Right cardiac atrium (tissue), 5 donors: ENCODE measurements at places on chromosomes 3 and 15. TPM values are rescaled to one million over a fixed set of nuclear protein-coding genes. Genes with fewer than 3 reads are reported as not detected.

Gene CACNA1D
- 3.7 TPM for polyA plus RNA-seq

Gene TMEM207
- polyA plus RNA-seq, result not detected

Gene CYP1A2
- 0.07 TPM for polyA plus RNA-seq

Gene GP5
- 0.07 TPM for polyA plus RNA-seq

Gene NUP210
- 2.0 TPM for polyA plus RNA-seq

Gene TF
- 18.3 TPM for polyA plus RNA-seq

Gene IDH2
- 275 TPM for polyA plus RNA-seq

Gene ARL14
- polyA plus RNA-seq, result 0.07 TPM

Gene PRSS50
- 0.14 TPM for polyA plus RNA-seq

Gene GRIP2
- polyA plus RNA-seq, result 9.9 TPM

Gene CATSPER2
- polyA plus RNA-seq, result 2.5 TPM

Gene HRH1
- polyA plus RNA-seq, result 0.43 TPM

Gene SATB1
- polyA plus RNA-seq, result 21.5 TPM

Gene CASR
- polyA plus RNA-seq, result not detected

Gene CTXN2
- not detected for polyA plus RNA-seq
